ENCODE measurements at places on chromosomes 2 and 18.

- DNase-seq, result no peak
Observed at GRCh38 chr2:96137321-96138178, 752 bp downstream of the ASTL start.

DNA sequence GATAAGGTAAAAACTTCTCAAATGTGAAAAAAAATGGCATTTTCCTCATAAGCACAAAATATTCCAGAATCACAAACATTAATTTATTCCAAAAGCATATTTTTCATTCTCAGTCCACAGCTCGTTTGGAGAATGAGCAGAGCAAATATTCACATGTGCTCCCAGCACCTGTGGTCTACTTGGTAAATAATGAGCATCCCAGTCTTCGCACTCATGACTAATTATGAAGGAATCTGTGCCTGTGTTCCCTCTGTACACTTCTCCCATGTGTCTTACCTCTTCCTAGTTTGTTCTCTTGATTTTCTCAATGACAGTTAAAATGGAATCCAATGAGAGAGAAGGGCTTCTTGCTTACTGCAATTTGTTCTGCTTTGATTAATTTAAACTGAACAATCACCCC, 671.0 kb upstream of the SOX11 start:
- no peak for DNase-seq

GRCh38 chr2:84214455-84214854, 244.6 kb downstream of the SUCLG1 start:
- DNase-seq, result no peak

DNA sequence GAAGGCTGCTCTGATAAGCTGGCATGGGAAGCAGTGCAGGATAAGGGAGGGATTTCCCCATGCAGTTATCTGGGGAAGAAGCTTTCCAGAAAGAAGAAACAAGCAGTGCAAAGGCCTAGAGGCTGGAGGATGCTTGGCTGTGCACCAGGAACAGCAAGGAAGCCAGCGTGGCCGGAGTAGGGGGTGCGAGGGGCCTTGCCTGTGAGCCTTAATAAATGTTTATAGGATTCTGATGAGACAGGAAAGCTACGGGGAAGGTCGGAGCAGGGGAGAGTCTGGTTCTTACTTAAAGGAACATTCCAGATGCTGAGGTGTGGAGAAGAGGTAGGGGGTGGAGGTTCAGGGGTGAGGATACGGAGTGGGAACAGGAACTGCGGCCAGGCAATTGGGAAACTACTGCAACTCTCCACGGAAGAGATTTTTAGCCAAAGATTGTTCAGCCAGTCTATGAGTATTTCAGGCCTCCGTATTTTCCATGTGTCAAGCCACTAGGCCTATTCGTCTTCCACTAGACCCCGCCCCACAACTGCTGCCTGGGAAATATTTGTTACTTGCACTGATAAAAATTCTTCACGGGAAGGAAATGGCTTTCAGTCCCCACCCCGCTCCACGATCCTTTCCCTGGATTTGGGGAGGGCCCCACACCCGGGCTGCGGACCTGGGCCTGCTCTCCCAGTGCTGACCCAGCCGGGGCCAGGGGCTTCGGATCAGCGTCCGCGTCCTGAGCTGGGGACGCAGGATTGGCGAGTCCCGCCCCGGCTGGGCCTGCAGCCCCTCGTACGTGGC, 516 bp downstream of the EIF2AK2 start:
- peak; percentile 29 for DNase-seq

GRCh38 chr2:231410293-231411004, 14.9 kb downstream of the B3GNT7 start:
- no peak for DNase-seq

DNA sequence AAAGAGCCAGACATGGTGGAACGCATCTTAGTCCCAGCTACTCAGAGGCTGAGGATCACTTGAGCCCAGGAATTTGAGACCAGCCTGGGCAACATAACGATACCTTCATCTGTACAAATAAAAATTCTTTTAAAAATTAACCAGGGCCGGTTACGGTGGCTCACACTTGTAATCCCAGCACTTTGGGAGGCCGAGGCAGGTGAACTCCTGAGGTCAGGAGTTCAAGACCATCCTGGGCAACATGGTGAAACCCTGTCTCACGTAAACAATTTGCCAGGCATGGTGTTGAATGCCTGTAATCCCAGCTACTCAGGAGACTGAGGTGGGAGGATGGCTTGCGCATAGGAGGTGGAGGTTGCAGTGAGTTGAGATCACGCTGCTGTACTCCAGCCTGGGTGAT, 25.8 kb upstream of the KCNG3 start:
- no peak for DNase-seq

DNA sequence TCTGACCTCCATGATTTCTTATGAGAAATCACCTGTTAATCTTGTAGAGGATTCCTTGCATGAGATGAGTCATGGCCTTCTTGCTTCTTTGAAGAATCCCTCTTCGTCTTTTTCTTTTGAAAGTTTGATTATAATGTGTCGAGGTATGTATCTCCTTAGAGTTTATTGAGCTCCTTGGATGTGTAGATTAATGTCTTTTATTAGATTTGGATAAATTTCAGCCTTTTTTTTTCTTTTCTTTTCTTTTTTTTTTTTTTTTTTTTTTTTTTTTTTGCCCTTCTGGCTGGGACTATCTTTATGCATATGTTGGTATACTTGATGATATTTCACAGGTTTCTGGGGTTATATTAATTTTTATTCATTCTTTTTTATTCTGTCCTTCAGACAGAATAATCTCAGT, 72.3 kb upstream of the ITGA4 start:
- no peak for DNase-seq

GRCh38 chr2:195730912-195731311, 73.9 kb downstream of the SLC39A10 start:
- no peak for DNase-seq

- DNase-seq, result peak; percentile 50
Observed at GRCh38 chr2:43082111-43082894, 144.1 kb downstream of the ZFP36L2 start.

Data from posterior cingulate gyrus (tissue), 11 donors.